Thyroid gland (tissue), 4 donors: ENCODE measurements at places on chromosomes 5 and 9.

DNA sequence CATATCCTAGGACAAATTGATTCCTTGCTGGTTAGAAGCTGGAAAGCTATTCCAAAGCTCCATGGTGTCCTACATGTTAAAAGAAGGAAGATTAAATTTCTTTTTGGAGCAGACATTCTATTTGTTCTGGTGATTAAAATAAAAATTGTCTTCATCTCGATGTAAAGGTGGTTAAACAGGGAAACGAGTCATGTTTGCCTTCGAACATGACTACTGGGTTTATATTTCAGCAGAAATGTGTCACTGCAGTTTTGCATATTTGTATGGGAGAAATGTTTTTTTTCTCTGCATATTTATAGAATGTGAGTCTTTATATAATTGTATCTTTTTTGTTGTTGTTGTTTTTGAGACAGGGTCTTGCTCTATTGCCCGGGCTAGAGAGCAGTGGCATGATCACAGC, 36.4 kb downstream of the ADAMTS12 start:
- DNase-seq: no peak

- no peak for DNase-seq
These were observed 80.2 kb downstream of the PLAC8L1 start for GRCh38 chr5:146025114-146025680.

- no peak for DNase-seq
These were observed 24.0 kb downstream of the ABL1 start for GRCh38 chr9:130858739-130859705.

- no peak for DNase-seq
These were observed 191.5 kb upstream of the GNA14 start for GRCh38 chr9:77839459-77840140.

- no peak for DNase-seq
These were observed 1.2 kb downstream of the TEX10 start for GRCh38 chr9:100351508-100351907.

DNA sequence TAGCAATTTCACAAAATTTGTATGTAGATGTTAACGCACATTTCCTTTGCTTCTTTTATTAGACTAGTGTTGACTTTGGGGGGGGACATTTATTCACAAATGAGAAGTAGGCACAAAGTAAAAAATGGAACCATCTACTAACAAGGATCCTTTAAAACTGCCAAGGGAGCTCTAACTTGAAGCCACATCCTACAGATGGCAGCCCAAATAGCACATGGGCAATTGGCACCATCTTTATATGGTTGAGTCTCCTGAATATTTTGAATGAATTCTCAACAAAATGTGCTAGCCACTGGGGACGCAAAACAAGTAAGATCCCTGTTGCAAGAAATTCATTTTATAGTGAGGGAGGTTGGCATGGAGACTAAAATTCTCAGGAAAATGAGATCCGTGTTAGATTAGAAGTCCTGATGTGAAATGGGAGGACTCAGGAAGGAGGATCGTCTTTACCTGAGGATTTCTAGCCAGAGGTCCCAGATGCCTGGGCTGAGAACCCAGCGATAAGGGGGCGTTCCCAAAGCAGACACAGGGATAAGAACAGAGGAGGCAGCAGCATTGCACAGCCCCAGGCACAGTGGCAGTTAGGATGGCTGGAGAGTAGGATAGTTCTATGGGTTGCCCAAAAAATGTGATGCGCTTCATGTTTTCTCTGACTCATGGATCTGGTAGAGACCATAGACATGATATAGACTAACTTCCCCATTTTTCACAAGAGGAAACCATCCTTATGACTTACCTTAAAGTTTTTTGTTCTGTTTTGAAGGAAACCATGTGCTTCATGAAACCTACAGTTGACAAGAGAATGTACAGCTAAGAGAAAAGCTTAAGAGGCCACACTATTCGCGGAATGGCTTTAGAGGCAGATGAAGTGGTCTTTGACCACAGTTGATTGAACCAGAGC, 37.4 kb downstream of the C9orf152 start:
- no peak for DNase-seq

GRCh38 chr5:137894586-137894985, 5.3 kb downstream of the PKD2L2 start:
- DNase-seq: no peak

GRCh38 chr9:136299116-136299515, 4.8 kb downstream of the CCDC187 start:
- no peak for DNase-seq

- DNase-seq: no peak
These were observed 41.5 kb downstream of the MEGF10 start for GRCh38 chr5:127331890-127332649.

DNA sequence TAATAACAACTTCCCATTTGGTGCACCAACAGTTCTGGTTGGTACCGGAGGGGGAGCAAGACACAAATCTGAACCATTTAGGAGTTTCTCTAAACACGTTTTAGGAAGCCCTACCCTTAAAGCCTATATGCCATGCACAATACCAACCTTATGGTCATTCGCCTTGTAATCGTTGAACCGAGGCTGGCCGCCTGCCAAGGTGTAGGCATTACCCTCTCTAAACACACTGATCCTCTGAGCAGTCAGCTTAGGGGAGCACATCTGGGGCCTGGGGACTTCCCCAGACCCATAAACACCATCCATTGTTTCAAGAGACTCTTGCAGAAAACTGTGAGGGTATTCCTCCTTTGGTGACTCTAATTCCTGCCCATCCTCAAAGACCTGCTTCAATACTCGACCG, 328 bp downstream of the GRXCR2 start:
- peak; percentile 18 for DNase-seq

DNA sequence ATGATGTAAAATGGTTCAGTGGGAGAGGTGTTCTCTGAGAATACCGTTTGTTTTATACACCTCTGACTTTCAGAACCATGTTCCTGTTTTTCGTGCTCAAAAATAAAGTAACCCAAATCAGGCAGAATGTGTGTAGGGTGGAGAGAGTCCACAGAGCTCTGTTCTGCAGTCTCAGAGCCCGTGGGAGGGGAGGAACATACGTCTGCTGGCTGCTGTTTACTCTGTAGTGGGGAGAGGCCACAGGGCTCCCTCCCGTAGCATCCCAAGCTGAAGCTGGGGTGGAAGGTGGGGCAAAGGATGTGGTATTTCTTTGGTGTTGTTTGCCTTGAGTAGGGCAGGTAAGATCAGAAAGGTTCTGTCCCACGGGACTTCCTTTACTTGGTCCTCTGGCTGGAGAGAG, 348.5 kb downstream of the DNAH5 start:
- DNase-seq: no peak

GRCh38 chr5:127963931-127964330, 119.6 kb upstream of the SLC12A2 start:
- no peak for DNase-seq

GRCh38 chr9:116391306-116391900, 237.8 kb downstream of the PAPPA start:
- DNase-seq: no peak

DNA sequence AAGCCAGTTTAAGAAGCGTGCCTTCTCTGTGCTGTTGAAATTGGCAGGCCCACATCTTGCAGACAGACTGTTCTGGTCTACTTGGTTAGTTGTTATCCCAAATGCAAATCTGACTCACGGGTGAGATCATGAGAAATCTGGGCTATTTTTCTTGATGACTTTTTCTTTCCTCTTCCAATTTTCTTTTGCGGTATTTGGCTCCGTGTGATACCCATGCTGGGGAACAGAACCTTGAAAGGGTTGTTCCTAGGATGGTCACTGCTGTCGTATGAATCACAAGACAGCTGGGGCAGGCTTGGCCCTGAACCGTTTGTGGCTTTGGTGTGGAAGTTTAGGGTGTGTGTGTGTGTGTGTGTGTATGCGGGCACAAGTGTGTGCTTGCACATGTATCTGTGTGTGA, 24.6 kb downstream of the PDZD2 start:
- no peak for DNase-seq

GRCh38 chr5:78077369-78078068, 217.0 kb downstream of the AP3B1 start:
- DNase-seq: no peak

DNA sequence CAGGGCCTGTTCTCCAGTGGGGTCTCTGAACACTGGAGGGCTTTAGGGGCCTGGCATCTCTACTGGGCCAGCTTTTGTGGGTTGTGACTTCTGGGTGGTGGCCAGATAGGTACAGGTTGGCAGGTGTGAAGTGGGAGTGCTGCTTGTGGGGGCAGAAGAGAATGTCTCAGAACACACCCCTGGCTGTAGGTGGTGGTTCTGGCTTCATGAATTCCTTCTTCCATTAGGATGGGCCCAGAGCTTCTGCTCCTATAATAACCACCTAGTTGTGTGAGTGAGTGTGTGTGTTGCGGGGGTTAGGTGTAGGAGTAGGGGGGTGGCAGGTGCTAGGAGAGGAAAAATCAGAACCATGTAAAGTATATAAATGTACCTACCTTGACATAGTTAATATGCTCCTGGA, 1.6 kb downstream of the PDZD2 start:
- no peak for DNase-seq

- DNase-seq: no peak
These were observed 149.6 kb upstream of the ELL2 start for GRCh38 chr5:96111080-96111756.

DNA sequence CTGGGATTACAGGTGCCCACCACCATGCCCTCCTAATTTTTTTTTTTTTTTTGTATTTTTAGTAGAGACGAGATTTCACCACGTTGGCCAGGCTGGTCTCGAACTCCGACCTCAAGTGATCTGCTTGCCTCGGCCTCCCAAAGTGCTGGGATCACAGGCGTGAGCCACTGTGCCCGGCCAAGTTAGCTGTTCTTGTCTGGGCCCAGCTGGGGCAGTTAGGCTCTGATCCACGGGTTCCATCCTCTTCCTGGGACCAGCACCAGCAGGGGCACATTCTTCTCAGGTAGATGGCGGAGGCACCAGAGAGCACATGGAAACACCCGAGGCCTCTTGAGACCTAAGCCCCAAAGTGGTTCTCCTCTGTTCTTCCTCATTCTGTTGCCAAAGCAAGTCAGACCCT, 281.6 kb downstream of the PBX3 start:
- DNase-seq: no peak

DNA sequence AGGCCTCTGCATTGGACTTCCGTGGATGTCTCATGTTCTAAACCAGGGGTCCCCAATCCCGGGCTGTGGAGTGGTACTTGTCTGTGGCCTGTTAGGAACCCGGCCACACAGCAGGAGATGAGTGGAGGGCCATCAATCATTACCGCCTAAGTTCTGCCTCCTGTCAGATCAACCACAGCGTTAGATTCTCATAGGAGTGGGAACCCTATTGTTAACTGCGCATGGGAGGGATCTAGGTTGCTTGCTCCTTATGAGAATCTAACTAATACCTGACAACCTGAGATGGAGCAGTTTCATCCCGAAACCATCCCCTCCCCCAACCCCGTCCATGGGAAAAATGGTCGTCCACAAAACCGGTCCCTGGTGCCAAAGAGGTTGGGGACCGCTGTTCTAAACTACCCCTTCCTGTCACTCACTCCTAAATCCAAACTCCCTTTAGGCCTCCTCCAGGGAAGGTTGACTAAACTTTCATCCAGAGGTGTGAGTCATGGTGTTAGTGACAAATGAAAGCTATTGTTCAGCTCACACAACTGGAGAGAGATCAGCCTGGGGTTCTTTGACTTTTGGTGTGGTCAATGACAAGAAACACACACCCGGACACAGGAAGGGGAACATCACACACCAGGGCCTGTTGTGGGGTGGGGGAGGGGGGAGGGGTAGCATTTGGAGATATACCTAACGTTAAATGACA, 9.5 kb downstream of the KCNV2 start:
- no peak for DNase-seq

DNA sequence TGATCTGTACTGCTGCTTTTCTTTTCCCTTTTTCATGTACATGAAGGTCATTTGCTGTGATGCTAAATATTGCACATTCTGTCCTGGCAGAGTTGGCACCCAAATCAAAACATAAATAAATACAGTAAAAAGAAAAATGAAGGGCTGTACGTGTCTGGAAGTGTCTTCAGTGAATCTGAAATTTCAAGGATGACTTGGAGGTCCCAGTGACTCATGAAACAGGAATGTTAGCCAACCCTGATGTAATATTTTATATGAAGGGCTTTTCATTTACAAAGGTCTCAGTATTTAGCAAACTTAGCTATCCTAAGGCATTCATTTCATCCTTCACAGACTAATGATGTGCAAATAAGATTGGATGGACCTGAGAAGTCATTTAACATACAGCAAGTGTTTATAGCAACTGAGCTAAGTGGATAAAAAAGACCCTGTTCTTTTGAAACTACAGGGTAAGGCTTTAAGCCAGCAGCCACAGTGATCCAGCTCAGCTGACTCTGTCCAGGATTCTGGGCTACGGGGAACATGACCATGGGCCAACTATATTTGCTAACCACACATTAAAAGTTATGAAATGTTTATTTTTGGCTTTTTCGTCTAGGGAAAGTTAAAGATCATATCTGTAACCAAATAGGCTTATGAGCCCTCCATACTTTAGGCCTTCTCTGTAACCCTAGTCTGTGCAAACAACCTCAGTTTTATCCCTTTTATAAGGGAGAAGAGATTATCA, 104.0 kb upstream of the DMRTA1 start:
- no peak for DNase-seq

- no peak for DNase-seq
These were observed 67.5 kb upstream of the RAPGEF1 start for GRCh38 chr9:131807144-131807983.

GRCh38 chr9:14633906-14634565, 59.2 kb downstream of the ZDHHC21 start:
- DNase-seq: no peak

- DNase-seq: no peak
These were observed 424.8 kb upstream of the DMAC1 start for GRCh38 chr9:8224381-8224801.

GRCh38 chr5:105501315-105501714, 1938.7 kb upstream of the NUDT12 start:
- DNase-seq: no peak

GRCh38 chr5:150729859-150730258, 29.0 kb downstream of the DCTN4 start:
- DNase-seq: no peak

DNA sequence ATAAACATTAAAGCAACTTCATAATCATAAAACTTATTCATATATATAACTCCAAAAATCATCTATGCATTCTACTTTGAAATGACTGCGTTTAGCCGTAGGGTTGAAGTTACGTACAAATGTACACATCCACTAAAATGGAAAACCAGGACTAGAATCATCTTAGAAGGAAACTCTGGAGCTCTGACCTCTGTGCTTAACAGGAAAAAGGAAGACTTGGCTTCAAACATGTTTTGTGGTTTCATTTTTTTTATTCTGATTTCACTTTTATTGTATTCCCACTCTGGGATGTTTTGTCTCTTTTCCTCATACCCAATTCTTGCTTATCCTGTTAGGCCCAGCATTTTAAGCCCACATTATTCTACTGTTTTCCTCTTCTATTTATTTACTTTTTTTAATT, 44.9 kb downstream of the GRAMD2B start:
- no peak for DNase-seq

GRCh38 chr9:16247188-16247875, 623.1 kb downstream of the BNC2 start:
- DNase-seq: peak; percentile 74

DNA sequence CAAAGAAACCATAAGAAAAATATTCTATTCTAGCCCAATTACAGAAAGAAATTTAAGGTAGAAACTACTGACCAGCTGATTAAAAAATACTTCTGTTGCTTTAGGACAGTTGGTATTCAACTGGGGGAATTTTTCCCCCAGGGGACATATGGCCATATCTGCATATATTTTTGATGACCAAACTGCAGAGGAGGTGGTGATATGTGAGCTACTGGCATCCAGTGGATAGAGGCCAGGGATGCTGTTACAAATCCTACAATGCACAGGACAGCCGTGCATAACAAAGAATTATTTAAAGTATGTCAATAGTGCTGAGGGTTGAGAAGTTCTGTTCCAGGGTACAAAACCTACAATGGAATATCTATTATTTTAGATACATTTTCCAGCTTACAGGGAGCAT, 24.0 kb downstream of the ZFR start:
- DNase-seq: no peak
